Non-pigmented ciliary epithelial cell (primary cell): ENCODE measurements at places on chromosomes 7 and 10.

GRCh38 chr10:61643316-61643751 lies 19.4 kb upstream of the CABCOCO1 start:
- peak; percentile 66 for DNase-seq

DNA sequence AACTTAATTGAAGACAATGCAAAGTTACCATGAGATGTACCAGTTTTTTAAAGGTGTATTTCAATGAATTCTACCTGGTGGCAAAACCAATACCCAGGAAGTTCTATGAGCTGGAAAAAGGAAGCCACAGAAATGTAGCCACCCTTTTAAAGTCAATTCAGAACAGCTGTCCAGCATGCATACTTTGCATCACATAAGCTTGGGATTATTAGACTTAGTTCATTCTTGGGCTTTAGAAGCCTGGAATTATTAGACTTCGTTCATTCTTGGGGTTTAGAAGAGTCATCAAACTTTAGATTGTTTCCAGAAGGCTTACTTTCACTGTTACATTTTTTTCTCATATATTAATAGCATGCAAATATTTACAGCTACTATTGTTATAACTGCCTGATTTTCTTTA lies 20.9 kb downstream of the SLC25A13 start:
- DNase-seq = no peak

DNA sequence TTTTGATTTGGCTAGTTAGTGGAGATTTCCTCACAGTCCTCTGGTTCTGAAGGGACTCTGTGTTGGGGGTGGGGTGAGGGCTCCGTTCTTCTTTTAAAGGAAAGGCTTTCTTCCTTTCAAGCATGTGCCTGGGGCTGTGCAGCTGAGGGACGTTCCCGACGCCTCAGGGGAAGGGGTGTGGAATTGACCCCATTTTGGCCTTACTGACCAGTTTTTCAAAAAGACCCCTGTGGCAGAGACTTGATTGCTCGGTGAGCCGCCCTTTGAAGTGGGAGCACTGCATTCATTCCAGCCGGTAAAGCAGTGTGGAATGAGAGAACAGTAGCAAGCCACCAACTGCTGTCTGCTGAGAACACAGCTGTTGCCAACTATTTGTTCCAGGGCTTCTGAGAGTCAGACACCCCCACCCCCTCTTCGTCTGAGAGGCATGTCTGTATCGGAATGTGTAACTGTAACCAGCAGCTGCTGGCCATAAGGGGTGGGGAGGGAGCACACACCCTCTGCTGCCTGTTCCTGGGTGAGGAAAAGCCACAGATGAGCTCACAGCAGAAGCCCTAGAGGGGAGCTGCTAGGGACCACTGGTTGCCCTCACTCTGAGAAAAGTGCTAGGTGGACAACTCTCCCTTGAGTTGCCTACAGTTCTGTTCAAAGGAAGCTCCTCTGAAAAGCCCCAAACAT lies 33.2 kb downstream of the WBP1L start:
- DNase-seq = peak; percentile 98

DNA sequence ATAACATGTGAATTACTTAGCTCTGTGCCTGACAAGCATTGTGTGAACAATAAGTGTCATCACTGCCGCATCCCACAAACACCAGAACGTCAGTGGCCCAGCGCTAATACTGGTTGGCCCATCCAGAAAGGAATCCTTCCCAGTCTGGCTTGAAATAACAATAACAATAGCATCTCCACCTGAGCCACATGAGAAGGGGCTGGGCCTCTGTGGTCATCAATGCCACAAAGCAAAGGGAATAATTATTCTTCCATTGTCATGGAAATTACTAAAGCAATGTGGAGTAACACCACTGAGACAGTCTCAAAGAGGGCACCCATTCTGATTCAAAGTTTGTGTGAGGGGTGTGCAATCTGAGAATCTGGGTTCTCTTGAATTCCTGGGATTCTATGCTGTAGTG lies 105.7 kb upstream of the INHBA start:
- DNase-seq = no peak

DNA sequence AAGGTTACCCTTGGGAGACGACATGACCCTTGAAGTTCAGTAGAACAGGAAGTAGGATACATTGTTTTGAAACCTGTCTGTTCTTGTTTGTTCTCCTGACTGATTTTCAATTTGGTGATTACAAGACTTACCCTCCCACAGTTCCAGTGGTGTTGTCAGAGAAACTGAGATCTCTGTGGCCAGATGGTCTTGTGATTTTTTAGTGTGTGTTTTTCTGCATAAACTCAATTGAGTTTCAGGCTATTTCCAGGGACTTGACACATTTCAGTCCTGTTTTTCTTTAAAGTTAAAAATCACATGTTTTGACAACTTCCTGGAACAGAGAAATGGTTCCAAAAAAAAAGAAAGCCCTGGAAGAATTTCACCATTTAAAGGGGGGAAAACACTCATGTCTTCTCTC lies 22.3 kb downstream of the PIK3CG start:
- no peak for DNase-seq

DNA sequence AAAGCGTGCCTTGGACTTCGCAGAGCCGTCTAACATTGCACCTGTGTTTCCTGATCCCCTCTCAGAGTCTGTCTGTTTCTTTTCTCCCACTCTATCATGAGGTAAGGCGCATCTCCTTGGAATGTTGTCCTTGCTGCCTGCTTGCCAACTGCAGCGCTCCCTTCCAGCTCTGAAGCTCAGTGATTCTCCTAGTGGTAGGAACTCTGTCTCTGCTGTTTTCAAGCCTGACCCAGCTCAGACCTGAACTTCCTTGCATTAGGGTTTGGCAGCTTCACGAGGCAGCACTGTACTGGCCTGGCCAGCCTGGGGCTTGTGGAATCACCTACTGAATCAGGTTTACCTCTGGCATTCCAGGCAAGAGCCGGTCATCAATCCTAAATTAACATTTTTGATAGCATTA lies 123.9 kb downstream of the CREB5 start:
- no peak for DNase-seq

DNA sequence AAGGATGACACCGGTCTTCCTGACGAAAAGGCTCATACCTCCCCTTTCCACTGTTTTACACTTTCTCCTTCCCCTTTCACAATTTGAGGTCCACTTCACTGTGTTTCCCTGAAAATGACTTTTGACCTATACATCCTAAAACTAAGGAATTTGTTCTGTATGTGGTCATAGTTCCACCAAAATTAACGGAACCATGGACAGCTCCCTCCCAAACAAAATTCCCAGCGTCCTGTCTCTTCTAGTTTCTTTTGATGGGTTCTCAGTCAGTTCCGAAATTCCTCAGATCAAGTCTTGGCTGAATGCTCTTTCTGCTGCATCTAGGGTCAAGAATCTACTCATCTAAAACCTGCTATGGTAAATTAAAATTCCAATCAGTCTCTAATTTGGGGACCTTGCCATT lies 1191.9 kb downstream of the CNTNAP2 start:
- DNase-seq = no peak

DNA sequence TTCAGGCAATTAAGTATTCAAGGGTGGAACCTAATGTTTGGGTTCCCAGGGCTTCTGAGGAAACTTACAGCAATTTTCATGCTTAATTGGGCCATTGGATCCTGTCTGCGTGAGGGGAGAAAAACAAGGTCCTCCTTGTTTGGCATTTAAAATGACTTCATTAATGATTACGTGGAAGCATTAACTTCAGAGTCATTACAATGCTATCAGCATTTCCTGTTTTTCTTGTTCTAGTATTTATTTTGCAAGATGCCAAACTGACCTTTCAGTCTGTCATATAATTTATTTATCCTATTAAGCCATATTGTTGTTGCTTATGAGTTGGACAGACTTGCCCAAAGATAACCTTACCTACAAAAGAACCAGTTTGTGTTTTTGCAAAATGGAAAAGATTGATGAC lies 324.1 kb upstream of the LRRN3 start:
- DNase-seq = no peak

DNA sequence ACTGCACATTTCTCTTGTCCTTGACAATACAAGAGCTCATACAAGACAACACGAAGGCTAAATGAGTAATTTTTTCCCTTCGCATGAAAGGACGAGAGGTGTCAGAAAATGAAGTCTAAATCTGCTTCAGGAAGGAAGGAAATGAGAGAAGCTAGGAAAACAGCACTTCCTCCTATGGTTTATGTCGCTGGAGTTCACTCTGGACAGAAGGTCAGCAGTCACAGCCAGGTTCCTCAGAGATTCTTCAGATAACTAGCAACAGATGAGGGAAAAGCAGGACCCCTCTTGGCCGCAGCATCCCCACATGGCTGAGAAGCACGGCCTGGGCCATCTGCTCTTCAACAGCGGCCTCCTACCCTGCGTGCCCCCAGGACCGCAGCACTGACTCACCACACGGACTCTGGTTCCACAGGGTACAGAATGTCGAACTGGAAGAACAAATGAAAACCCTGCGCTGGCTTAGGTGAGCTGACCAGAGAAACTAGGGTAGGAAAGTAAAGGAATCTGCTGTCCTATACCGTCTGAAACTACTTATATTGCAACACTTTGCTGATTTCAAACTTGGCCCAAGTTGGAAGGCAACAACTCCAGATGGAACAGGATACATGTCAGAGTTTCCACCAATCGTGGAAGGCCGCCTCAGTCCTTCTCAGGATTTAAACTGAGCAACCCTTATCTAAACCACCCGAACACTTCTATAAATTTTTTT lies 26.3 kb downstream of the DNMBP start:
- DNase-seq = no peak

- no peak for DNase-seq
Measured at GRCh38 chr10:106714734-106715555, 449.6 kb downstream of the SORCS1 start.

DNA sequence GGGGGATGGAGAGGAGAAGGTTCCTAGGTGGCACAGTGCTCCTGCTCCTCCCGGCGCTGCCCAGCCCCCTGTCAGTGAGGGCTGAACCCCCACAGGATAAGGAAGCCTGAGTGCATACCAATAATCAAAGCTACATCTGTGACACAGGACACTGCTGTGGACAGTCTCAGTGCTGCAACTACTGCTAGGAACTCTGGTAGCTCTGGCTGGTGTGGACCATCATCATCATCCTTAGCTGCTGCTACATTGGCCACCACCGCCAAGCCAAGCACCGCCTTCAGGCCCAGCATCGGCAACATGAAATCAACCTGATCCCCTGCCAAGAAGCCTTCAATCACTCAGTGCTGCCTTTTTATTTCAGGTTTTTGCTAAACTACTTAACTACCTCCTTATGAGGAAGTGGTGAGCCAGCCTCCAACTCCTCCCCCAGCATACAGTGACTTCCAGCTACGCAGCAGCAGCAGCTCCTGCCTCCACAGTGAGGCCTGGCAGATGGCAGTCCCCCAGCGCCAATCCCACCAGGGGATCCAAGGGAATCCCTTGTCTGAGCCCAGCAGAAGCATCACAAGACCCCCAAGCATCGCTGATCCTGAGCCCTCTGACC lies 32.1 kb upstream of the SLC26A4 start:
- no peak for DNase-seq

- DNase-seq = no peak
Measured at GRCh38 chr10:21293518-21294356, 231.7 kb downstream of the SKIDA1 start.

GRCh38 chr10:35426657-35427056 lies 90.3 kb downstream of the CCNY start:
- DNase-seq = no peak

DNA sequence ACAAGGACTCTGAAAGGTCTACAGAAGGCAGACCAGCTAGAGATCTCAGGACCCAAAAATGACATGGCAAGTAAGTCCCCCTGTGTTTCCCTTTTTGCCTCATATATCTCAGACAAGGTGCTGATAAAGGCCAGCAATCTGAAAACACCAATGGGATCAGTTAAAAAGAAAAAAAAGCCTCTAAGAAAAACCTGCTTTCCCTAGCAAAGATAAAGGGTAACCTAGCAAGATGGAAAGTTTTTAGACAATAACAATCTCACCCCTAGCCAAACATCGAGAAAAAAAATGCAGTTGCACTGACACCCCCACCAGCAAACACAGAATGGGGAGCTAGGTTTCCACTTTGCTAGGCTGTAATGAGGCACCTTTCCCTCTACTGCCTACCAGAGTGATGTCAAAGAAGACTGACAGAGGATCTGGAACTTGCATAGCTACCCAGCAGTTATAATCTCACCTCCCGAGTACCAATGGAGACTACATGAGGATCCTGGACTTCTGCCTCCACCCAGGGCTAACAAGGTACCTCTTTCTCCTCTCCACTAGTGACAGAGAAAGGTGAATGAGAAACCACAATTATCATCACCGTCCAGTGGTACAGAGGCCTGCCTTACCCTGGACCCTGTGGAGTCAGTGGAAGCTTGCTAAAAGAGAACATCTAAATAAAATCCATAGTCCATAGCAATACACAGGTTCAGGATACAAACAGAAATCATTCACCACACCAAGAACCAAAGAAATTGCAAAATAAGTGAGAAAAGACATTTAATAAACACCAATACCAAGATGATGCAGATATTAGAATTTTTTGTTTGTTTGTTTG lies 240.8 kb downstream of the ARHGAP12 start:
- no peak for DNase-seq

DNA sequence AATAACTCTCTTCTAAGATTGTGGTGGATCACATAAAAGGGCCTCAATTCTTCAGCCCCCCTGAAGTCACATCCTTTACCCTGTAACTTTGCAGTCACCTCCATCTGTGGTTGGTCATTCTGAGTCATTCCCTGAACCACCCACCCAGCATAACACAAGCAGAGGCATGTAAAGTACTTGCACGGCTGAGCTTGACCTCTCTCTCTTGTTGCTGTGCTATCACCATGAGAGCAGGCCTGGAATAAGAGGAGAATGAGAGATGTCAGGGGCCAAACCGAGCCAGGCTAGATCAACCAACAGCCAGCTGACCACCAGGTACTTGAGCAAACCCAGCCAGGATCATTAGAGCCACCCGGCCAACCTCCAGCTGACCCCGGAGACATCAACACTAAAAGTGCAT lies 13.5 kb upstream of the STK17A start:
- DNase-seq = peak; percentile 87

DNA sequence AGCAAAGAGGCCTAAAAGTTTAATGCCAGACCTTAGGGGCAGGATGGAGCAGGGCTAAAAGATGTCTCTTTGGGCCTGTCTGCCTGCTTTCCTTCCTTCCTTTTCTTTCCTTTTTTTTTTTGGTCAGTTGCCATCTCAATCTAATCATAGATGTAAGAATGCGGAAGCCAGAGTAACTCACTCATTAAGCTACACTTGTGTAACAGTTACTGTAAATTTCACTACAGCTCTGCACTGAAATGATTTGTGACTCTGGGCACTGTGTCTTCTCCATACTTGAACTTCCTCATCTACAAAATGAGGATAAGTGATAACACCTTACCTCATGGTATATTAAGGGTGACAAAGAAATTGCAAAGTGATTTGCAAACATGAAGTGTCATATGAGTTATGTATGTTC lies 75.5 kb upstream of the AGK start:
- DNase-seq = no peak
